ENCODE measurements at places on chromosomes 1 and 21.

DNA sequence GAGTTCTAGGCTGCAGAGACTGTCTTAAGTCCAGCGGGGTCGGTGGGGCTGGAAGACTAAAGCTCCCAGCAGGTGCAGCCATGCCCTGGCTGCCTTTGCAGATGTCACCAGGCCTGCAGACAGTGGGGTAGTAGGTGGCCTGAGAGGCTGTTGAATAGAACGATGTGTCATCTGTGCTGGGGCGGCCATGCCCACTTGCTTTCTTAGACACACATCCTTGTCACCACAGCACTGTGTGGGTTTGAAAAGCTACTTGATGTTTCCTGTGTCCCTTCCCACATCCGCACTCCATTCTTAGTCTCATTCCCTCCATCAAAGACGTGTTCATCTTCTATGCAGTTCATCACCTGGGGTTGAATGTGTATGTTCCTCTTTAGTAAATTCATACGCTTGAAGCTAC lies 184.5 kb upstream of the TMEM51 start:
- DNase-seq, result no peak

GRCh38 chr1:25118546-25118945 lies 113.8 kb downstream of the SYF2 start:
- DNase-seq, result no peak

DNA sequence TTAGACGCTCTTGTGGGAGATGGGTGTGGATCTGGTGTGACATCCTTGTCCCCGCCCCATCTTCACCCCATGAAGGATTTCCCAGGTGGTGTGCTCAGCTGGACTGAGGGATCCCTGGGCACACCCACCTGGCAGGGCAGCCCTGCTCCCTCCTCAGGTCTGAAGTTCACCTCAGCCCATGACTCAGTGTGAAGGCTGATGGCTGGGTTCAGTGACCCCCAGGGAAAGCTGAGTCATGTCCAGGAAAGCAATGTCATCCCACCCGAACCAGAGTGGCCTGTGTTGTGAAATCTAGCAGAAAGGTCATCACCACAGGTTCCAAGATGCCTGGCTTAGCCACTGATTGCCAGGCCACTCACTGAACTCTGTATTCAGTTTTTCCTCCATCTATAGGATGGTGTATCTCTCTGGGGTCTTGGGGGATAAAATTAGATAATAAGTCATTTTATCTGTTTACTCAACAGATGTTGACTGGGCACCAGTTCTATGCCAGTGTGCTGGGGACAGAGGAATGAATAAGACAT lies 97.7 kb upstream of the JUN start:
- DNase-seq, result no peak

GRCh38 chr1:183244466-183244865 lies 58.4 kb downstream of the LAMC2 start:
- no peak for DNase-seq

DNA sequence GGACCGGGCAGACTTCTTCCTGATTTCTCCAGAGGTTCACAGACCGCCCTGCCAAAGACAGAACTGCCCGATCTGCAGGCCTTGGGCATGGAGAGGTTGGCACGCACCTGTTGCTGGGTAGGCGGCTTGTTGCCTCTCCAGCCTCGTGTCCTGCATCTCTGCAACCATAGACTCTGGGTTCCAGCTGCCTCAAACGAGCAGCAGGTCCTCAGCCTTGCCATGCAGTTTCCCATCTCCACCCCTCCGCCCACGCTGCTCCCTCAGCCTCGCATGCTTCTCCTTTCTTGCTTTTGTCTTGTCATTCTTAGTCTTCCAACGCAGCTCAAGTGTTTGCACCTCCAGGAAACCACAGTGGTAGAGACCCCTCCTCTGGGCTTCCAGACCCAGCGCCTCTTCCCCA lies 126.2 kb downstream of the LACTBL1 start:
- no peak for DNase-seq
